Osteocyte (in vitro differentiated cells): ENCODE measurements at places on chromosomes 7 and 10. TPM values are rescaled to one million over a fixed set of nuclear protein-coding genes. Genes with fewer than 3 reads are reported as not detected.

The NOS3 gene
- total RNA-seq = 0.73 TPM in 1 of 2 replicates, not detected in the other

The RHEB gene
- 97.2 and 97.7 TPM in 2 replicates for total RNA-seq

The GPER1 gene
- 2.5 and 3.0 TPM in 2 replicates for total RNA-seq

The UTF1 gene
- not detected in 2 replicates for total RNA-seq

The PNLIPRP2 gene
- total RNA-seq = not detected in 2 replicates

The SPDYE8 gene
- not detected in 2 replicates for total RNA-seq

The DHX32 gene
- 30.4 and 30.8 TPM in 2 replicates for total RNA-seq

The FFAR4 gene
- total RNA-seq = not detected in 2 replicates

The C10orf90 gene
- not detected in 2 replicates for total RNA-seq

The TRIM56 gene
- total RNA-seq = 36.5 and 42.2 TPM in 2 replicates

The RELN gene
- 0.19 and 0.52 TPM in 2 replicates for total RNA-seq

The GIMAP8 gene
- not detected in 2 replicates for total RNA-seq

The CYP3A7 gene
- total RNA-seq = not detected in 2 replicates

The TUBAL3 gene
- total RNA-seq = not detected in 2 replicates

The CNNM1 gene
- 0.24 TPM in 2 replicates for total RNA-seq

The ANKRD1 gene
- 4.9 and 5.8 TPM in 2 replicates for total RNA-seq

The POU6F2 gene
- 0.63 and 0.78 TPM in 2 replicates for total RNA-seq

The MMD2 gene
- not detected in 2 replicates for total RNA-seq

The SLC26A5 gene
- total RNA-seq = not detected in 2 replicates

The OR13A1 gene
- not detected in 2 replicates for total RNA-seq

The PRSS37 gene
- total RNA-seq = not detected in 2 replicates

The WNT16 gene
- total RNA-seq = 0.26 and 0.81 TPM in 2 replicates

The SEMA3E gene
- total RNA-seq = 1.6 and 2.5 TPM in 2 replicates
